Right atrium auricular region (tissue), 2 donors: ENCODE measurements at places on chromosomes 7 and 10. TPM values are rescaled to one million over a fixed set of nuclear protein-coding genes. Genes with fewer than 3 reads are reported as not detected.

DNA sequence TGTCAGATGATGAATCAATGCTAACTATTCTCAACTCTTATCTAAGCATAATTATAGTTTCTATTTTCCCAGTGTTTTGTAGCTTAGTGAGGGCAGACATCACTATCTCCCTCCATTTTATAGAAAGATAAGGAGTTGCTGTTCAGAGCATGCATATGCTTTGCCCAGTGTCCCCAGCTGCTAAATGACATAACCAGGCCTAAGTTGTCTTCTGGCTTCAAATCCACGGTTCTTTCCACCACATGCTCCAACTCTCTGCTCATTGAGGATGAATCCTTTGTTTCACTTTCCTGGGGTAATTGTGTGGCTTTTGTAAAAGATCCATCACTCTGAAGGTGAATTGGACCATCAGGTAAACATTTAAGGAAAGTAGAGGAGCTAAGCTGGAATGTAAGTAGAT lies 134.0 kb downstream of the SNX10 start:
- H3K4me1 ChIP-seq = no peaks in the 10 kb centered on the region
- H3K4me3 ChIP-seq = no peak overlapping the region
- H3K36me3 ChIP-seq = no peaks in the 10 kb centered on the region
- DNase-seq = no peak

DNA sequence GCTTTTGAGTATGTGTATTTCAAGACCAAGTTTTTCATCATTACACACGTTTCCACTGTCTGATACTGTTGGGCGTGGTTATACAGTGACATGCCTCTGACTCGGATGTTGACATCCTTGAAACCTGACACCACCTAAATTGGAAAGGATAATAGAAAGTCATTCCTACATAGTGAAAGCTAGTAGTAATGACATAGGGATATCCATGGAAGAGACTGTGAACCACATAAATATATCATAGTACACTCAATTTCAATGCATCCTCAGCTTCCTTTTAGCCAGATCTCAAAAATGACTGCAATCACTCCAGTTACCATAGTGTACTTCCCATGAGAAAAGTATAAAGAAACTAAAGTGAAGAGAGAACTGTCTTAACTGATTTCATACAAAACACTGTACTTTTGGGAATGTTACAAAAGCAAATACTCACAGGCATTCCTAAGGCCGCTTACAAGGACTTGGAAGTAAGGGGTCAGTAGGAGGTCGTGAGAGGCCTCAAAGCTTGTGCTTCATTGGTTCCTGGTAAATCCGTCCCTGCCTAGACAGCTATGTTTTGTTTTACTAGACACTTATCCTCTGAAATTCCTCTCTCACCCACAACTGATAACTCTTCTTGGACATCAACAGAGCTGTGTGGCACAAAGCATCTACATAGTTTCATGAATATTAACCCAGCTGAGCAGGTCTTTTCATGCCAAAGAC lies 71.8 kb upstream of the VWDE start:
- H3K4me1 ChIP-seq = no peaks in the 10 kb centered on the region
- H3K27me3 ChIP-seq = no peaks in the 10 kb centered on the region
- H3K27ac ChIP-seq = peak overlapping the region; percentile 16
- H3K4me3 ChIP-seq = no peak overlapping the region
- H3K36me3 ChIP-seq = no peaks in the 10 kb centered on the region

SHOC2 gene
- 32.9 TPM for total RNA-seq

DNA sequence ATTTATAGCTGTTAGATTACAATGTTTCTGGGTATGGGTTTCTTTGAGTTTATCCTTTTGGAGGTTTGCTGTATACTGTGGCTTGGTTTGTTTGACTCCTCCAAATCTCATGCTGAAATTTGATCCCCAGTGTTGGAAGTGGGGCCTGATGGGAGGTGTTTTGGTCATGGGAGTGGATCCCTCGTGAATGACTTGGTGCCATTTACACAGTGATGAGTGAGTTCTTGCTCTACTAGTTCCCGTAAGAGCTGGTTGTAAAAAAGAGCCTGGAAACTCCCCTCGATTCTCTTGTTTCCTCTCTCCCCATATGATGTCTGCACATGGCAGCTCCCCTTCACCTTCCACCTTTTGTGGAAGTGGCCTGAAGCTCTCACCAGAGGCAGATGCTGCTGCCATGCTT lies 324.1 kb downstream of the C7orf25 start:
- no peak for DNase-seq
- H3K4me1 ChIP-seq = no peaks in the 10 kb centered on the region
- no peak overlapping the region for H3K27ac ChIP-seq
- H3K27me3 ChIP-seq = no peaks in the 10 kb centered on the region
- no peaks in the 10 kb centered on the region for H3K36me3 ChIP-seq

GRCh38 chr10:43874984-43875383 lies 226.3 kb upstream of the ZNF32 start:
- H3K4me3 ChIP-seq = no peak overlapping the region
- no peak for DNase-seq
- no peaks in the 10 kb centered on the region for H3K36me3 ChIP-seq
- no peak overlapping the region for H3K27ac ChIP-seq
- H3K27me3 ChIP-seq = no peaks in the 10 kb centered on the region

OGDHL gene
- total RNA-seq = 5.2 TPM

GRCh38 chr7:114956702-114957101 lies 34.8 kb downstream of the MDFIC start:
- no peaks in the 10 kb centered on the region for H3K4me1 ChIP-seq
- no peaks in the 10 kb centered on the region for H3K36me3 ChIP-seq
- no peak overlapping the region for H3K27ac ChIP-seq
- no peak for DNase-seq
- no peaks in the 10 kb centered on the region for H3K27me3 ChIP-seq

FAM149B1 gene
- total RNA-seq = 9.4 TPM
